ENCODE measurements at places on chromosomes 4 and X.

DNA sequence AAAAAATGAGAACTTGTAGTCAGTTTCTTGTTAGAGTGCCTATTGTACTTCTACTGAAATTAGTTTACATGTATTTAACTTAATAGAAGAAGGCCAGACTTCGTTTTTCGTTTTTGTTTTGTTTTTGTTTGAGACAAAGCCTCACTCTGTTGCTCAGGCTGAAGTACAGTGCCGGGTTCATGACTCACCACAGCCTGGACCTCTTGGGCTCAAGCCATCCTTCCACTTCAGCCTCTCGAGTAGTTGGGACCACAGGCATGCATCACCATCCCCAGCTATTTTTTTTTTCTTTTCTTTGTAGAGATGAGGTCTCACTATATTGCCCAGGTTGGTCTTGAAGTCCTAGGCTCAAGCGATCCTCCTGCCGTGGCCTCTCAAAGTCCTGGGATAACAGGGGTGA, 793.9 kb downstream of the ADGRL3 start:
- no peak for DNase-seq

DNA sequence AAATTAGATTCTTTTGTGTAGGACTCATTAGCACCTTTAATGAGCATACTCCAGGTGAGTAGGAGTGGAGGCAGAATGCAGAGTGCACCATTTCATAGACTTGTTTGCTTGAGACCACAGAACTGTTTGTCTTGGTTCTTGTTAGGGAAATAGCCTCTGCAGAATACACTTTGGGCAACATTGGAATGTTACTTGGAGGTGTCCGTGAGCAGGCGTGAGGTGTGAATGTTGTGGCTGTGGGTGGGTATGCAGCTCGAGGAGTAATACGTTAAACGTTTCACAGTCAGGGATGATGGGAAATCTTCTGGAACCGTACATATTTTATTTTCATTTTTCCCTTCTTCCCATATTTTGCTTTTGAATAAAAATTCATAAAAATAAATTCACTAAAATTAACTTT, 31.6 kb downstream of the PAQR3 start:
- DNase-seq: no peak

- no peak for DNase-seq
Measured at GRCh38 chrX:52263417-52263816, 78.7 kb downstream of the MAGED4 start.

DNA sequence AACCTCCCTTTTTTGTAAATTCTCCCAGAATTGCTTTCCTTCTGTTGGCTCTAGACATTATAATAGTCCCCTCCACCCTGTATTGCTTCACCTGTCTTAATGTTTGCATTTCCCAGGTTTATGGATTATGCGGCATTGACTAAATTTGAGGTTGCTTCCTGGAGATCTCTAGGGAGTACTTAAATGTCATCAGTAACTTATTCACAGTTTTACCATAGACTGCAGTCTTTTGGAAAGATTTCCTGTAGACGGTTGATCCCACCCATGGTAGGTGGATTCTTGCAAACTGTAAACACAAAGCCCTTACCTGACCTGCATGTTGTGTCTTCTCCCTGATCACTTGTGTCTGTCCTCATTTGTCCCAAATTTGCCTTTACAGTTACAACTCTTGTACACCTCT, 6.2 kb upstream of the NOX1 start:
- no peak for DNase-seq

DNA sequence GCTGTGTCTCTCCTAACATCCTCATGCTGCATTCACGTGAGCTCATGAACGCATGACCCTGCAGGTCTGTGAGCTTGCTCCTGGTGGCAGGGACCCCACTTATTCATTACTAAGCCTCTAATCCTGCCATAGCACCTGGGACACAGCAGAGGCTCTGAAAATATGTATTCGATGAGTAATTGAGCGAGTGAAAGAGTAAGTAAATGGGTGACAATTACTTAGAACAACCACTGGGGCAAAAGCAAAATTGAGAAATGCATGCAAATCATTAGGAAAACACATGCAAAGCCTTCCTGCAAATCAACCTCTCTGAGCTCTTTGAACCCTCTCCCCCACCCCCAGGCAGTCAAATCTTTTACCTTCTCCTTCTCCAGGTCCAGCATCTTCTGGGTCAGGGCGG, 23.6 kb upstream of the C4orf50 start:
- DNase-seq: no peak

DNA sequence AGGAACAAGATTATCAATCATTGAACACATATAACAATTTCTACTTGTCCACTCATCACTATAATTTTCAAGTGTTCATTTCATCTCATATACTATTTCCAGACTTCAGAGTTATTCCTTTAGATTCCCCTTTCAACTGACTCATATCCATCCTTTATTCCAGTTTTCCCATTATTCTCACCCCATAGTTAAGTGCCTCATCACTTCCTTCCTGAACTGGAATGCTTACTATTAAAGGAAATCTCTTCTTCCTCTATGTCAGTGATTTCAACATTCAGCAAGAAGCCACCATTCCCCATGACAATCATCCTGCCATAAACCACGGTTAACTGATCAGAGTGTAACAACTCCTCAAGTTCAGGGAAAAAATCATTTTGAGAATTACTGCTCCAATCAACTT, 198.9 kb downstream of the FBXO8 start:
- no peak for DNase-seq

DNA sequence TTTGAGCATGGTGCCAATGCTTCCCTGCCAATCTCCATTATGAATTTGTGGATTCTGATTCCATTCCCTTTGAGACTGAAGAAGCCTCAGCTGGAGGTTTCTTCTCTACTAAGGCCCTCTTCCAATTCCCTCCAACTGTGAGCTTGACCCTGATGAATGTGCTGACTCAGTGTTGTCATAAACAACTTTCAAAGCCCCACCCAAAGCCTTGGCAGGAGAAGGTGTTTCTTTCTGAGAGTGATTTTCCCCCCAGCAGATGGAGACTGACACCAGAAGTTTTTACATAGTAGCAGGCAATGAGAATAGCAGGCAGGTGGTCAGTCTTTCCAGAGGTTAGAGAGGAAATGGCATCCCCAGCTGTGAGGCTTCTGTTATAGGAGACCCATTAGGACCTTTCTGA, 53.1 kb downstream of the OCRL start:
- no peak for DNase-seq

DNA sequence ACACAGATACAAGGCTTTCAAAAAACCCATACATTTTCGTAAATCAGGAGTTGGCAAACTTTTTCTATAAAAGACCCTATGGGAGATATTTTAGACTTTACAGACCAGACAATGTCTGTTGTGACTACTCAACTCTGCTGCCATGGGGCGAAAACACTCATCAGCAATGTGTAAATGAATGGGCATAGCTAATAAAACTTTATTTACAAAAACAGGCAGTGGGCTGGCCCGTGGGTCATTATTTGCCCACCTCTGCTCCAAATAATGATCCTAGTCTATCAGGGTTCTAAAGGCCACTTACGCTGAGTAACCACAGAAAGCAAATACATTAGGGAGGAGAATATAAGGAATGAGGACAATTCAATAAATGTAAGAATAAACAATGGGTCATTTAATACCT, 43.9 kb upstream of the ACSL4 start:
- DNase-seq: no peak

Measured in HFF-Myc (cell line).